ENCODE measurements at places on chromosomes 11 and 22.

GRCh38 chr11:1520663-1521267 lies 34.2 kb upstream of the MOB2 start:
- DNase-seq = no peak

- DNase-seq = no peak
Measured at GRCh38 chr11:34890089-34890488, 26.1 kb downstream of the APIP start.

- DNase-seq = no peak
Measured at GRCh38 chr11:73521621-73522020, 76.3 kb downstream of the FAM168A start.

GRCh38 chr11:69992943-69993694 lies 85.0 kb upstream of the ANO1 start:
- no peak for DNase-seq

- no peak for DNase-seq
Measured at GRCh38 chr11:60477035-60477445, 15.5 kb upstream of the MS4A12 start.

GRCh38 chr22:29530716-29531115 lies 22.8 kb downstream of the THOC5 start:
- DNase-seq = no peak

GRCh38 chr11:127843483-127844396 lies 743.6 kb downstream of the ETS1 start:
- no peak for DNase-seq

GRCh38 chr11:132427611-132428010 lies 1057.2 kb downstream of the NTM start:
- DNase-seq = no peak

GRCh38 chr11:76656571-76657081 lies 13.9 kb downstream of the LRRC32 start:
- DNase-seq = no peak

Data from NCI-H1417 treated with DMSO at 0.1 percent for 48 hours (cell line).